Femur (tissue), 1 donor: ENCODE measurements at places on chromosomes 7 and 10.

- peak; percentile 74 for DNase-seq
Measured at GRCh38 chr10:28681291-28681763, 4.0 kb downstream of the BAMBI start.

GRCh38 chr10:68700197-68700596 lies 20.8 kb upstream of the CCAR1 start:
- DNase-seq: no peak

DNA sequence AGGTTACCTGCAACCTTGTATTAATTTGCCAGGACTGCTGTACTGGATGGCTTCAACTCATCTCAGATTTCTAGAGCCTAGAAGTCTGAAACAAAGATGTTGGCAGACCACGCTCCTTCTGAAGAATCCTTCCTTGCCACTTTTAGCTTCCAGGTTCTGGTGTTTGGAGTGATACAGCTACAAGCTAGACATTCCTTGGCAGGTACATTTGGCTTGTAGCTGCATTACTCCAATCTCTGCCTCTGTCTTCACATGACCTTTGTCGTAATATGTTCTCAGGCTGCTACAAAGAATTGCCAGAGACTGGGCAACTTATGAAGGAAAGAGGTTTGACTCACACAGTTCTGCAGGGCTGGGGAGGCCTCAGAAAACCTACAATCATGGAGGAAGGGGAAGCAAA lies 146.3 kb downstream of the GALNT17 start:
- DNase-seq: no peak

- DNase-seq: no peak
Measured at GRCh38 chr10:110052916-110053315, 45.1 kb downstream of the ADD3 start.

DNA sequence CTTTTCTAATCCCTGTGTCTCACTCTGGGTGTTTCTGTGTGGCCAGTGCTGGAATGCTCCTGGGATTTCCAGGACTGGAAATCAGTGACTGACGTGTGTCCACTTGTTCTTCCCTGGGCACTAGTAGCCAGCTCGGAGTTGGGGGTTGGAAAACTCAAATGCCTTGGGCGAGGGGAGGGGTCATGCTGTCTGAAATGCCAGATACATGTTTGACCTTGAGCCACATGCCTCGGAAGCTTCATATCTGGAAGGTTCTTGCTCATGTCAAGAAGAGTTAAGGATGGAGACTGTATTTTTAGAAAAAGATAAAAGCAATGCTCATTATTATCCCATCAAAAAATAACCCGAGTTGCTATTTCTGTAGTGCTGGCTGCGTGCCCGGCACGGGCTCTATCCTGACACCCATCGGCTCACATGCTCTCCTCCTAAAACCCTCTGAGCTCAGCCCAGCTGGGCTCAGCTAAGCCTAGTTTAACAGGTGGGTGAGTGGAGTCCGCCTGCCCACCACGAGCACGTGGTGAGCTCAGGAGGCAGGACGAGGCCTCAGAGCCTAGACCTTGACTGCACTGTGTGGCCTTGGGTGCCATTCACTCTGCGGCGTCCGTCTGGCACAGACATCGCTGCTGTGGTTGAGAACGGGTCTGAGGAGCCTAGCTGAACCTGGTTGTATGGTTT lies 6.4 kb downstream of the DPYSL4 start:
- DNase-seq: no peak

GRCh38 chr7:2517678-2518507 lies 1.7 kb upstream of the LFNG start:
- DNase-seq: no peak

DNA sequence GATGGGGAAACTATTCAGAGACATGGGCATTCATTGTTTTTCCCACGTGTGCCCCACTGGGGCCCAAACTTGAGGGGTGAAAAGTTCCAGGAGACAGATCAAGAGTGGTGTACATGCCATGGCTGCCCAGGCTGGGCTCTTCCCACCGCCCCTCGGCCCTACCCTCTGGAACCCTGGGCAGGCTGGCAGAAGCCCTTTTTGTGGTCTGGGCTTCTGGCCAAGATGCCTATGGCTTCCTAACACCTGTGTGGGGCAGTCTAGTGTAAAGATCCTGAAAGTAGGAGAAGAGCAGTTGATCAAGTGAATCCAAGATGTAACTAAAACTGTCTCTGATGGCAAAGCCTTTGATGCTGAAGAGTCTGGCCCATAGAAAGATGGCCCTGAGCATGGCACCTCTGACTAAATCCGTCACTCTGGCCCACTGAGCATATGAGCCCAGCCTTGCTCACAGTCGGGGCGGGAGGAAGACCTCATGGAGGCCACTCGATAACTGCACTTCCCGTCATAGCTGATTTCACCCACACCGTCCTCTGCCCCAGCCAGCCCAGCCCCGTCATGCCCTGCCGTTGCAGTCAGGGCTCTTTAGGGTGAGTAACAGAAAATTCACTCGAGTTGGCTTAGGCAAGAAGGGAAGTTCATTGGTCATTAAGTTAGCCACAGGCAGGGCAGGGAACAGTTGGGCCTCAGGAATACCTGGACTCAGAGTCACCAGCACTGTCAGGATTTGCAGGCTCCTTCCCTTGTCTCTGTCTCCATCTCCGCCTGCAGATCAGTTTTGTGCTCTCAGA lies 37.9 kb upstream of the MTPAP start:
- DNase-seq: no peak
